Stimulated activated CD8-positive, alpha-beta memory T cell treated with anti-CD3 and anti-CD28 coated beads, Interleukin-4, amount 100 ng/mL, for 1 hour (primary cell): ENCODE measurements at places on chromosomes 16 and 17.

DNA sequence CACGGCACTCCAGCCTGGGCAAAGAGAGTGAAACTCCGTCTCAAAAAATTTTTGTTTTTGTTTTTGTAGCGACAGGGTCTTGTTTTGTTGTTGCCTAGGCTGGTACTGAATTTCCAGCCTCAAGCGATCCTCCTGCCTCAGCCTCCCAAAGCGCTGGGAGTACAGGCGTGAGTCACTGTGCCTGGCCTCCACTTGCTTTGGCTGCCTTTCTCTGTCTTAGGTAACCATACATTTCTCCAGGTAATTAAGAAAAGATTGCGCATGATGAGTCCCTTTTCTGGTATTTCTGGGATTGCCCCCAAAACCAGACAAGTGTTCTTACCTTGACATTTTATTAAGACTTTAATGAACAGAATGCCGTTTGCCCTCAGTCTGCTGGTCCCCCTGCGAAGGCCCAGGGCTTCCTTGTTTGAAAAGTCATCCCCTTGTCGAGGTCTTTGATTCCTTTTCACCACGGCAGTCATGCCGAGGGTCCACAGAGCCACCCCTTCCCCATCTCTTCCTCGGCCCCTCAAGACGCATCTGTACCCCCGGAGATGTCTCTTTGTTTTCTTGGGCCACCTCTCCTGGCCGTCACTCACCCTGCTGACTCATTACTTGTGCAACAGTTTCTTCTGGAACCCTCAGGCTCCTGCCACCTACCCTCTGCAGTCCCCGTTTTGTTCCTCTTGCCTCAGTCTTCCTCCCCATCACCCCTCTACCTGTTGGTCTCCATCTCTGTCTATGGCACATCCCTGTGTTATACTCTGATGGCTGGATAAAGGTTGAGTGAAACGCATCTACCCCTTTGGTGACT lies 151.0 kb downstream of the SEC14L1 start:
- no peak for DNase-seq

GRCh38 chr16:27020031-27020430 lies 46.7 kb upstream of the C16orf82 start:
- no peak for DNase-seq

DNA sequence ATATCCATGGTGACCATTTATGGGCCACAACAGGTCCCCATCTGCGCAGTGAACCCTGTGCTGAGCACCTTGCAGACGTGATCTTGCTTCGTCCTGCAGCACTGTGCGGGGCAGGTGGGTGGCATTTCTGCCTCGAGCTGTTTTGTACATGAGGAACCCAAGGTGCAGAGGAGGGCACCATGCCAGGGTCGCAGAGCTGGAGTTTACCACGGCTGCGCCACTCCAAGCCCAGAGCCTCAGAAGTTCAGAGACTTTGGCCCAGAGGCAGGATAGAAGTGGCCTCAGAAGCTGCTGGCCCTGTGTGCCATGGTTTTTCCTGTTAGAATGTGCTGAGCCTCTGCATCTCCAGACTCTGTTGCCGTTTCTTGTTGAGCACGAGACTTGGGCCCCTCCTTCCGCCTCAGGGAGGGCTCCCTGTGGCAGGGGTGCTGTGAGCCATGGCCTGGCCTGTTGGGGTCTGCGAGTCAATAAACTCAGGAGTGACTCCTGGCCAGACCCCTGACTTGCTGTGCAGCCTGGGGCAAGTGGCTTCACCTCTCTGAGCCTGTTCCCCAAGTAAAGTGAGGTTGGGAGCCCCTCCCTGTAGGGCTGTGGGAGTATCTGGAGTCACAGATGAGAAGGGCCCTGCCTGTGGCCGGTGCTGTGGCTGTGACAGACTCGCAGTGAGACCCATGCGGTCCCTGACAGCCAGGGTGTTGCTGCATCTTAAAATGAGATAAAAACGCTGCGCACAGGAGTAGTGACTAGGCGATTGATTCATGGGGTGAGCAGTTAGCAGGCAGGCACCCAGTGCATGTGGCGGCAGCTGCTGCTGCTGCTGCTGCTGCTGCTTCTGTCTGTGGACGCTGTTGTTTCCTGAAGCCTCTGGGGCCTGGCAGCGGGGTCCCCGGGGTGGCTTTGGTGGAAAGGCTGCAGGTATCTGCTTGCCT lies 11.8 kb downstream of the MAP2K3 start:
- no peak for DNase-seq

DNA sequence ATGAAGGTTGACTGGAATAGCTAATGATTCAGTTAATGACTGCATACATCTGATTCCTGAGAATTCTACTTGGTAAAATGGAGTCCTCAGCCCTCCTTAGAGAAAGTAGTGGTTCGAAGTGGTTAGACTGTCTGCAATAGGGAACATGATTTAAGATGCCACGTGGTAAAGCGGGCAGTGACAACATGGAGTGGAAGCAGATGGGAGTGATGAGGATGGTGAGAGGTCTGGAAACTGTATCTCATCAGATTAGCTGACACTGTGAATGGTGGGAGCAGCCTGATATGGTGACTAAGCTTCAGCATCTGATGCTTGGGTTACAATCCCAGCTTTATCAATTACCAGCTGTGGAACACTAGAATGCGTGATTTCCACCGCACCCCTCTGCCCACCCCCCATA lies 8.4 kb downstream of the CDH11 start:
- no peak for DNase-seq

DNA sequence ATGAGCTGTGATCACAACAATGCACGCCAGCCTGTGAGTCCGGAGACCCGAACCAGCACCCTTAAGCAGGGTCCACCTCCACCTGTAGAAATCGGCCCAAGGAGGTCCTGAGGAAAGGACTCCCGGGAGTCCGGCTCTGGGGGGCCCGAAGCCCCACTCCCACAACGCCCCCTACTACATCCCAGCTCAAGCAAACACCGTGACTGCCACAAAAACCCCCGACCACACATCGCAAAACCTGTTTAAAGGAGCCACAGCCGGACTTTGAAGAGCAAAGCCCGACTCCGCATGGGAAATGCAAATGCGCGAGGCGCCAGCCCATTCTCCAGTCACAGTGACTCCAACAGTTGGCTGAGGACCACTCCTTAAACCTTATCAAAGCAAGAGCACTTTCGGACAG lies 682.4 kb downstream of the KCNJ18 start:
- DNase-seq: no peak

DNA sequence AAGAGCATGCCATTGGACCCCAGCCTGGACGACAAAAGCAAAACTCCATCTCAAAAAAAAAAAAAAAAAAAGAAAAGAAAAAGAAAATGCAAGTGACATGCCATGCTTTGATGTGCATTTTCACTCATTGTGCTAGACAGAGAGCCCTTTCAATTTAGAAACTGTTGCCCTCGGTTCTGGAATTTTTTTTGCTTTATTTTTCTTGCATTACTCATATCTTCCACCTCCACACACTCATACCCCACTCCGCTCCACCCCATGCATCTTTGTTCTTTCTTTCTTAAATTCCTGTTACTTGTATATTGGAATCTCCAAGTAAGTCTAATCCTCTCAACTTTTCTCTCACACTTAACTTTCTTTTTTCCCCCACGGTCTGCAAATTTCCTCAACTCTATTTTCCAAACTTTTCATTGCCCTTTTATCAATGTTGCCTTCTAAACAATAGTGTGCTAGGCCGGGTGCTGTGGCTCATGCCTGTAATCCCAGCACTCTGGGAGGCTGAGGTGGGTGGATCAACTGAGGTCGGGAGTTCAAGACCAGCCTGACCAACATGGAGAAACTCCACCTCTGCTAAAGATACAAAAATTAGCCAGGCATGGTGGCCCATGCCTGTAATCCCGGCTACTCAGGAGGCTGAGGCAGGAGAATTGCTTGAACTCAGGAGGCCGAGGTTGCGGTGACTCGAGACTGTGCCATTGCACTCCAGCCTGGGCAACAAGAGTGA lies 16.8 kb upstream of the SUZ12 start:
- no peak for DNase-seq

DNA sequence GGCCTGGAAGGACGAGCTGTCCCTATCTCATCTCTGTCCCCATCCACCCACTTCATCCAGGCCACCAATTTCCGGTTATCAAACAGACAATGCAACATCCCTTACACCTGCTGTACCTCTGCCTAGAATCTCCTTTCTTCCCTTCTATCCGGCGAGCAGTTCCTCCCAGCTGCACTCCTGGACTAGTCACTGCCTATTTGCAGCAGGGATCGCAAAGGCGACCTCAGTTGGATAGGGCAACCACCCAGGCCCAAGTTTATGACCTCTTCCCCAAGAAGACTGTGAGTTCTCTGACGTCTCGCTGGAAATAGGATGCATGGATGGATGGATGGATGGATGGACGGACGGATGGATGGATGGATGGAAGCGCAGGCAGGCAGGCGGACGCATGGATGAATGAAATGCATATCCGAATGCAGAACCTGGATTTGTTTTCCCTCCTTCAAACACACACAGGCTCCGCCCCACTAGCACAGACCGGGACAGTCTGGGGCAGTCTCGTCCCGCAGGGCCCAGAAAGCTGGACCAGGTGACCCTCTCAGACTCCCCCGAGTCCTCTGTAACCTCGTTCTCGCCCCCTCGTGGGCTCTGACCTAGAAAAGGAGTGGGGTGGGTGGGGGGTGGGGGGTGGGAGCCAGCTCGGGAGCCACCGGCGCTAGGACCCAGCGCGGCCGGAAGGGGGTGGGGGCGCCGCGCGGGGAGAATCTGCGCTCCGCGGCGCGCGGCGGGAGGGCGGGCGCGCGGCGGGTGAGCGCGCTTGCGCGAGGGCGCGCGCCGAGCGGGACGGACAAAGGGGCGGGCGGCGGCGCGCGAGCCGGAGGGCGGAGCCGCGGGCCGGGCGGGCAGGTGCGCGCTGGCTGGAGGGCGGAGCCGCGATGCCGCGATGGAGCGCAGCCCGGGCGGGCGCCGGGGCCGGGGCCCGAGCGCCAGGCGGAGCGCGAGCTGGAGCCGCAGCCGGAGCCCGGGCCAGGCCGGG lies at the start of gene SBK1:
Gene SBK1, plus strand, starts transcription at position 875 of the 976 bp plus-strand sequence. CDS start 24,867 bp downstream, outside the sequence.
- peak; percentile 75 for DNase-seq

- no peak for DNase-seq
Measured at GRCh38 chr16:89273741-89274472, 56.4 kb downstream of the ZNF778 start.

DNA sequence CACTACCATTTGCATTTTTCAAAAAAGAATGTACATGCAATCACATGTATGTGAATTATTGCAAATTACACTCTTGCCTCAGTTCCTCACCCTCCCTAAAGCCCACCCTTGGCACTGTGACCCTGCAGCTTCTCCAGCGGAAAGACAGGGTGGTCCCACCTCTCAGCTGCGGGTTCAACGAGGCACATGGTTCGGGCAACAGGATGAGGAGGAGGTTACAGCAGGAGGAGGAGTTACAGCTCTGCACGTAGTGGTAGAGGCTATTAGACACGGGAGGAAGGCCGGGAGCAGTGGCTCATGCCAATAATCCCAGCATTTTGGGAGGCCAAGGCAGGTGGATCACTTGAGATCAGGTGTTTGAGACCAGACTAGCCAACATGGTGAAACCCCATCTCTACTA lies 5.2 kb downstream of the C16orf95 start:
- DNase-seq: no peak

DNA sequence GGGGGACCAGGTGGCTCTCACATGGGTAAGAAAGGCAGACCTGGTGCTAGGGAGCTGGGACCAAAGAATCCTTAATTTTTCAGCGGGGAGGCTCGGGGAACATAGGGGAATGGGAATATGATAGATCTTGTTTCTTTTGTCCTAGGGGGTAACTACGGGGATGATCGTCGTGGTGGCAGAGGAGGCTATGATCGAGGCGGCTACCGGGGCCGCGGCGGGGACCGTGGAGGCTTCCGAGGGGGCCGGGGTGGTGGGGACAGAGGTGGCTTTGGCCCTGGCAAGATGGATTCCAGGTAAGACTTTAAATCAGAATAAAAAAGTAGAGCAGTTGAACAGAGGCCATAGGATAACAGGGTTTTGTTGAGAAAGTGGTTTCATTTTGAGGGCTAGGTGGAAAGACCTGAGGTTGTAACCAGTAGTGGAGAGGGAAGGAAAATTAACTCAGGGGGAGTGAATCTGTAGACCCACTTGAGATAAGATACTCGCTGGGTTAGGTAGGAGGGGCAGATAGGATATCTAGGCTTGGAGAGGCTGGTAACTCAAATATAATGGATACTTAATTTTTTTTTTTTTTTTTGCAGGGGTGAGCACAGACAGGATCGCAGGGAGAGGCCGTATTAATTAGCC lies 11.0 kb downstream of the FUS start:
- DNase-seq: no peak

DNA sequence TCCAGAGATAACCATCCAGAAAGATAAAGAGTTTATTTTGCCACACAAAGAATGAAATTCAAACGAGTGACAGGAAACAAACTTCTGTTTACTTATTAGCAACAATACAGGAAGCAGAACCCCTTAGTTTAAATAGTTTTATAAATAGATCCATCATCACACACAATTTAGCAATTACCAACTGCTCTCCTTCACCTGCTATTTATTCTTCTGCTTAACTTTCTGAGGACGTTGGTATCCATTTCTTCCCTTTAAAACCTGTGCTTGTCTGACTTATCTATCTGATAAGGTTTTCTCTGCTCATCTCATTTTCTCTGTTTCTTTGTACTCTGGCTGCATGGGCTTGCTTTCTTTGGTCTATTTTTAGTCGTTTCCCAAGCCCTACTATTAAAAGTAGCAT lies 4.3 kb upstream of the ADAMTS18 start:
- DNase-seq: no peak

DNA sequence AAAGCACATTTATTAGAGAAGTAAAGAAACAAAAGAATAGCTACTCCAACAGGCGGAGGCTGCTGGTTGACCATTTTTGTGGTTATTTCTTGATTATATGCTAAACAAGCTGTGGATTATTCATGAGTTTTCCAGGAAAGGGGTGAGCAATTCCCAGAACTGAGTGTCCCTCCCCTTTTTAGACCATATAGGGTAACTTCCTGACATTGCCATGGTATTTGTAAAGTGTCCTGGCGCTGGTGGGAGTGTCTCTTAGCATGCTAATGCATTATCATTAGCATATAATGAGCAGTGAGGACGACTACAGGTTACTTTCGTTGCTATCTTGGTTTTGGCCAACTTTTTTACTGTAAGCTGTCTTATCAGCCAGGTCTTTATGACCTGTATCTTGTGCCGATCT lies 12.2 kb upstream of the HS3ST4 start:
- DNase-seq: no peak

DNA sequence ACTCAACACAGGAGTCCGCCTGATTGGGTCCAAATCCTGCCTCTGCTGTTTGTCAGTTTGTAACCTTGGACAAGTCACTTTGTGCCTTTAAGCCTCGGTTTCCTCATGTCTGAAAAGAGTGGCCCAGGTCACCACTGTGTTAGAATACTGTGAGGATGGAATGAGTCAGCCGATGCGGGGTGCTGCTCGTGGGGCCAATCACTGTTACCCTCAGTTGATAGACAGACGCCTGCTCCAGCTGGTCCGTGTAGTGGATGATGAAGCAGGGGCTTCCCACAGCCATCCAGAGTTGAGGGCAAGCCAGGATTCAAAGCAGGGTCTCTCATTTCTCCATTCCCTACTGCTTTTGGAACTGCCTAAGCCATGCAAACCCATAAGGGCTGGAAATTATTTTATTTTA lies 5.8 kb downstream of the FBXL19 start:
- DNase-seq: no peak

DNA sequence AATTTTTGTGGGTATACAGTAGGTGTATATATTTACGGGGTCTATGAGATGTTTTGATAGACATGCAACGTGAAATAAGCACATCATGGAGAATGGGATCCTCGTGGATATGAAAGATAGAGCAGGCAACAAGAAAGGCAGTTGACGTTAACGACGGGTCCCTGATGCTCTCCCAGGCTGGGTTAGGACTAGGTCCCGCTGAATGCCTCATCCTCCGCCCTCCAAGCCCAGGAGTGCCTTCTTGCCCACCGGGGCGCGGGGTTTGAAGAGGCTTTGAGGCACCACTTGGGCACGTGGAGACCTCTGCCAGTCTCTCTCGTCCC lies 9.5 kb upstream of the ZFP90 start:
- no peak for DNase-seq

GRCh38 chr17:4086041-4086483 lies 56.8 kb downstream of the ZZEF1 start:
- no peak for DNase-seq
